Myocyte (in vitro differentiated cells): ENCODE measurements at places on chromosomes 1 and 21. TPM values are rescaled to one million over a fixed set of nuclear protein-coding genes. Genes with fewer than 3 reads are reported as not detected.

GRCh38 chr1:89918127-89918793 is 76.7 kb upstream of the ZNF326 start:
- peak; percentile 75 for DNase-seq

DNA sequence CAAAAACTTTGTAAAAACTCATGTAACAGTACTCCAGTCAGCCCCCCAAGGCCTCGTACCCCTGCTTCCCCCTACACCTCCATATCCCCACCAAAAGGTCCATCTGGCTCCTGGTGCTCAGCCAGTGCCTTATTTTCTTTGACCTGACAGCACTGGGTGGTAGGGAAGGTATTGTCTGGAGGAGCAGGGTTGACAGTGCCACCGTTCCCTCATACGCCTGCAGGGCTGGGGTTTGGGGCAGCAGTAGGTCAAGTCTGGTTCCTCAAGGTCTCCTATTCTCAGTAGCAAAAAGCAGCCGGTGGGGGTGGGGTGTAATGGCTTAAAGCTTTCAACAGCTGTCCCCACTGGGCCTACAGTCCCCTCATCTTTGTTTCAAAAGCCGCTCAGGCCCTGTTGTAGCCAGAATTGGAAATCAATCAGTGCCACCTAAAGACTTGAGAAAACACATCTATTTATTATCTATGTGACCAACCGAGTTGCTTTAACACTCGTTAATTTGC is 25.3 kb upstream of the TTF2 start:
- no peak for DNase-seq

DNA sequence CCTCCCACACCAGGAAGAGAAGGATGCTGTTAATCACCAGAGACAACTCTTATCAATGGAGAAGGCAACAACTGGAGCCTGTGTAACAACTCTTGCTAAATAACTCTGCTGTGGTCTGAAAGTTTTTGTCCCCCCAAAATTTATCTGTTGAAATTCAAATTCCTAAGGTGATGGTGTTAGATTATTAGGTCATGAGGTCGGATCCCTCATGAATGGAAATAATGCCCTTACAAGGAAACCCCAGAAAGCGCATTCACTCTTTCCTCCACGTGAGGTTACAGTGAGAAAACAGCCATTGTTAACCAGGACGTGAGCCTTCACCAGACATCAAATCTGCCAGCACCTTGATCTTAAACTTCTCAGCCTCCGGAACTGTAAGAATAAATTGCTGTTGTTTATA is 141.9 kb upstream of the CXADR start:
- no peak for DNase-seq

- no peak for DNase-seq
These were observed 331.9 kb downstream of the NPHP4 start for GRCh38 chr1:5660141-5660935.

DNA sequence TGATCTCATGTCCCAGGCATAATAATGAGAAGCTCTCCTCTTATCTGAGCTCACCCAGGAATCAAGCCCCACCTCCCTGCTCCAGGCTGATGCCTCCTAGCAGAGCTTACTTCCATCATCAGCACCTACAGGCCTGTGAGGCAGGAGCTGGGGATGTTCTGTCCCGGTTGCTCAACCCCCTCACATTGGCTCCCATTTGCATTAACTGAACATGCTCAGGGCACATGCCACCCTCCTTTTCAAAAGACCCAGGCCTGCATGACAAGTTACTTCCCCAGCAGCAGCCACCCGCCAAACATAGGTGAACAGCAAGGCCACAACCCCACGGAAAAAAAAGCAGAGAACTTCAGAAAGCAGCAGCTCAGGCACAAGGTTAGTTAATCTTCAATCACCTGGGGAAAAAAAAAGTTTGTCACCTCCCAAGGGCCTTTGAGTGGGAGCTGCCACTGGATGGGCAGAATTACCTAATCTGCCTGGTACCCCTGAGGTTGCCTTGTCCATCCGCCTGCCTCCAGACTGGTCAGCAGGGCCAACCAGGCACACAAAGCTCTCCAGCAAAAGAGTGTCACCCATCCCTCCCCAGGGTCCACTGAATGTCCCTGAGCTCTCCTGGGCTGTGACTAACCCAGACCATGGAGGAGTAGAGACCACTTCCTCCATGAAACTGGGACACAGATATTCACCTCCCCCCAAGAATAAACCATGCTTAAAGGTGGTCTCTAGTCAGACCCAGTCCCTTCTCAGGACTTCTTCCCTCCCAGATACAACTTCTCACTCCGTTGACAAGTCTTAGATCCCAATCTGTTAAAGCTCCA is 4.4 kb downstream of the KCNN3 start:
- no peak for DNase-seq

DNA sequence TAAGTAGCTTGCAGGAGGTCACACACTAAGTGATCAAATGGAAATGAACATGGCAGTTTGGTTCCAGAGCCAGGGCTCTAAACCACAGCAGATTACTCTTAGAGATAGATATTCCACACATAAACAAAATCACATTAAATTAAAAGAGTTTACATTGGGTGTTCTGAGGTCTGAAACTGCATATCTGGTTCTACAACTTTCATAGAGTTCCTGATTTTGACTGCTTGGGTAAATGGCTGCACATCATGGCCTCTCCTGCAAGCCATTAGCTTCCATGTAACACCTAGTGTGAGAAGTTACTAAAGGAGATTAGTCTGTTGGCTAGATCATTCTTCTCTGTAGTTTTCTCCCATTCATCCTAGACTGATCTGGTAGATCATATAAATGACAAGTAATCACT is 12.8 kb upstream of the XCL2 start:
- DNase-seq, result no peak

GRCh38 chr1:177569476-177569875 is 398.7 kb downstream of the BRINP2 start:
- peak; percentile 35 for DNase-seq

- DNase-seq, result peak; percentile 58
These were observed 520 bp downstream of the PLEKHN1 start for GRCh38 chr1:966704-967300.

DNA sequence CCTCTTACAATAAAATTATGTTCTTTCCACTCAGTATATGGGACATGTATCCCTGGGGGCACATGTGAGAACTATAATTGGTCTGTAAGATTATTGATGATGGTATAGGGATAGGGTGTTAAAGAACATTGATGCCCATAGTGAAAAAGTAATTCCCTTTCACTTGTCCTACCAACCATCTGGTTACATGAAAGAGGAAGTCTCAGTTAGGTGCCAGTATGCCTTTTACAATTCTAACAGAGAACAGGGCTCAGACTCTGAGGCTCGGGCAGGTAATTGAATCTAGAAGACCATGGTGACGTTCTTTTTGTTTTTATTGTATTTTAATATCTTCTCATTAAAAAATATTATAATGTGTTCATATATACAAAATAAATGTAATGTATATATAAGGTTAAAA is 113.6 kb downstream of the FGGY start:
- DNase-seq, result no peak

DNA sequence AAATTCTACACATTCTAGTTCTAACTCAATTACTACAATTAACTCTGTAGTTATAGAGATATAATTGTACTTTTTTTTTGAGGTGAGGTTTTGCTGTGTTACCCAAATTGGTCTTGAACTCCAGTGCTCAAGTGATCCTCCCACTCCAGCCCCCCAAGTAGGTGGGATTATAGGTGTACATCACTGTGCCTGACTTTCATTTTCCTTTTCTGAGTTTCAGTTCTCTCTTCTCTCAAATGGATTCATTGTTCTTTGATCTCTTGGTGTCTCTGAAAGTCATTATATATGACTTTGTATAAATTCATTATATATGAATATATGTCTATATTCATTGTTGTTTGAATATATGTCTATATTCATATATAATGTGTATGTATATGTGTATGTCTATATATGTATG is 74.0 kb upstream of the GALNT2 start:
- DNase-seq, result no peak

GRCh38 chr1:53086491-53087070 is 24.6 kb downstream of the PODN start:
- peak; percentile 85 for DNase-seq

DNA sequence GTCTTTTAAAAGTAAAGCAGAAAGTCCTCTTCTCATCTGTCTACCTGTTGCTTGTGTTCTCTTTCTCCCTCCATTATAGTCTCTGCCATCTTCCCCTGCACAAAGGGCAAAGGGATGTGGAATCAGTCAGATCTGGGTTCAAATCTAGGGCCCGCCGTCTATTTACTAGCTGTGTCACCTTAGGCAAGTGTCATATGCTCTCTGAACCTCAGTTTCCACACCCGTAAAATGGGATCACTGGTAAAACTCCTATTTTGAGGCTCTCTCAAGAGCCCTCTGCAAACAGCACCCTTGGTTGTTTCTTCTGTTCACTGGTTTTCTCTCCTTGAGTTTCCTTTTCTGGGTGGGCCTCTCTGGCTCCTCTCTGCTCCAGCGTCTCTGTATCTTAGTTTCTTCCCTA is 2.6 kb upstream of the PTPRU start:
- no peak for DNase-seq

GRCh38 chr21:38527737-38528136 is 29.5 kb upstream of the ERG start:
- no peak for DNase-seq

DNA sequence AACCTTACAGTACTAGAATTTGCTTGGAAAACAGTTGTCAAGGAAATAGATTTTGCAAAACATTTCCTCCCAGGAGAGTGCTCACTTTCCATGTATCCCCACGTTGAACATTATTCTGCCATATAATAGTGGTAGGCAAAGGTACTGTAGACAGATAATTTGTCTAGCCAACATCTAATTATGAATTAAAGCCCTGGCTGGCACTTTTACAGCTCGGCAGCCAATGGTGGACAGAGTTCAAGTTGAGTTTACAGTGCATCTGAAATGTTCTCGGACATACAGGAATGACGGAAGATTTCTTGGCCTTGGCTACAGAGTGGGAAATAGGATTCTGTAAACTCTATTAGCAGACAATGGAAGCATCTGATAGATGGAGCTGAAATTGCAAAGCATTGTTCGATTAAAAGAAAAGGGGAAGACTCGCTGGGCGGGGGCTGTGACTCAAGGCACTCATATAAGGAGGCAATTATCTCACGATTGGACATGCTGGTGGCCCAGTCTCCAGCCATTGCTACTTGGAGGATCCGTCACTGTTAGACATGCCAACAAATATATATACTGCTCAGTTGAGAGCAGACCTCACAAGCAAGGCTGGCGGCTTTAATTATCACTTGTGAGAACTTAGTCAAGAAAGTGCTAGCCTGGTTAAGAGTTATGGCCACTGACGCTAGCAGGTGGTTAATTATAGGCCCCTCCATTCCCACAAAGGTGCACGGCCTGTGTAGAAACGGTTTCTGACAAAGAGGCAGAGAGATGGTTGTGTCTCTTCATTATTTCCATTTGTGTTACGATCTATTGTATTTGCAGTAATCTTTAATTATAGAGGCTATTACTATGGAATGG is 48.0 kb downstream of the MAN1C1 start:
- DNase-seq, result no peak

GRCh38 chr1:118142546-118142945 is 42.5 kb downstream of the SPAG17 start:
- no peak for DNase-seq

DNA sequence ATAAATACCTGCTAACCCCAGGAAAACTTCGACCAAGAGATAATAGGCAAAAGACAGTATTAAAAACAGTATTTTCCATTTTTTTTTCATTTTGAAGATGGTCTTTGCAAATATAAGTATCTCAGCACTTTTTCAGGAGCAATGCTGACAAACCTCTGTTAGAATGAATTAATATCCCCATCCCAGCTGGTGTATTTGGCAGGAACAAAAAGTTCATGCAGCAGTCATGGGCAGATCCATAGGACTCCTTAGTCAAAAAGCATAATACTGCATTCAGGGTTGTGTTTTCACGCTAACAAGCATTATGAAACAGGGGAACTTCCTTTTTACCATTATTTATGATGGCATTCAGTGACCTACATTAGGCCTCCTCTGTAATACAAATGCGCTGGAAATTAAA is 344.0 kb downstream of the ST6GALNAC3 start:
- DNase-seq, result no peak

DNA sequence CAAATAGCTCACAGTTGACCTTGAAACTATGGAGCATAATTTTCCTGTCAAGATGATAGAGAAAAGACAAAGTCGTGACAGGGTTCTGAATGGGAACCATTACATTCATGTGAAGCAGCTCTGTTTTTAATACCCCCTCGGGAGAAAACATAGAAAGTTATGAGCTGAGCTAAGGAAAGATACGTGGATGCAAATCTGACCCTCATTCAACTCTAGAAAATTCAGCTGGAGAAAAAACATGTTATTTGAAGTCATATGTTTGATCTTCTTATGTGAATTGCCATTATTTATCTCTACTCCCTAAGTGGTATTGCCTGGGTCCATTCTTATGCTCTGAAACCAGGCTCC is 48.0 kb upstream of the LRRC52 start:
- no peak for DNase-seq

DNA sequence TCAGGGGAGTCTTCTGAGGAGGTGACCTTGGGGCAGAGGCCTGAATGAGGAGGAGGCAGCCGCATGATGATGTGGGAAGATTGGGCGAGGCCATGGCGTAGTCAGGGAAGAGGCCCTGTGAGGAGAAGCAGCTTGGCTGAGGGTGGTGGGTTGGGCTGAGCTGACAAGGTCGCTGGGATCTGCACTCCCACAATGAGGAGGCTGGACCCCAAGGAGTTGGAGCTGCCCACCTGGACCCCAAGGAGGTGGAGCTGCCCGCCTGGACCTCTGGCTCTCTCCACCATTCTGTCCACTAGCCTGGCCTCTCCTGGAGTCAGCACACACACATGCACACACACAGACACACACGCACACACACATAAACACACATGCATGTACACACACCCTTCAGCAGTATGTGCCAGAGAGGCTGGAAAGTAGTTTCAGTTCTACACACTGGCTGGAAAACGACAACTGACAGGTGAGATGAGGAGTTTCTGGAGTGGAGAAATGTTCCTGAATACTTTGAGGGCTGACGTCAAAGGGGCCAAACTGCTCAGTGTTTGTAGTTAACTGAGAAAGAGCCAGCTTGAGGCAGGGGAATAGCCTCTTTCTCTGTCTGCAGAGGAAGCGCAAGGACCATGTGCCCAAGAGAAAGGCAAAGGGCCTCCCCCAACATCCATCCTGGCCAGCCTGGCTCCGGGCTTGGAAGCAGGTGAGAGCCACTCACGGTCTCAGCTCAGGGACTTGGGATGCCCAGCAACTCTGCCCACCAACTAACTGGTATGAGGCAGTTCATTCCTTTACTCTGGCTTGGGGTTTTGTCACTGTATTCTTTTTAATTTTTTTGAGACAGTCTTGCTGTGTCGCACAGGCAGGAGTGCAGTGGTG is 7.1 kb downstream of the SMPDL3B start:
- no peak for DNase-seq

The CAMK1G gene
- total RNA-seq, result not detected in 2 replicates

The IGSF3 gene
- total RNA-seq, result 3.8 and 4.2 TPM in 2 replicates

The VANGL2 gene
- 0.05 and 0.21 TPM in 2 replicates for total RNA-seq

The SPRR3 gene
- not detected in 2 replicates for total RNA-seq

The LCE1E gene
- not detected in 2 replicates for total RNA-seq

The SPRR5 gene
- not detected in 2 replicates for total RNA-seq
